ENCODE measurements at places on chromosomes 2 and 18.

- no peak for DNase-seq
Observed at GRCh38 chr2:239201531-239201876, 199.3 kb downstream of the HDAC4 start.

DNA sequence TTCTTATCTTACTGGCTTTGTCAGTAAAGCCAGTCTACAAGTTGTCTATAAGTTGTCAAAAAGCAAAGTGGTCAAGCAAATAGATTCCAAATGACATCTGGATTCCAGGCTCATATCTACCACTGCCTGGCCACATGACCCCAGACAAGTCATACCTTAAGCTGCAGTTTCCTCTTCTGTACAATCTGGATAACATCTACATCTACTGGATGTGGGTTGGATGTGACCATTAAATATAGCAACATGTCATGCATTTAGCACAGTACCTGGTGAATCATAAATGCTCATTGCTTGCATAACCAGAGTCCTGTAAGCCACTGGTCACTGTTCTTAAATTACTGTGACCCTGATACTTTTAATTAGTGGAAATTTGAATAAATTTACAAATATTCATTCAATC lies 16.8 kb downstream of the COBLL1 start:
- DNase-seq: no peak

- DNase-seq: no peak
Observed at GRCh38 chr2:65479524-65479923, 47.1 kb upstream of the SPRED2 start.

- no peak for DNase-seq
Observed at GRCh38 chr2:197927994-197928393, 123.6 kb downstream of the PLCL1 start.

- no peak for DNase-seq
Observed at GRCh38 chr2:218149848-218150440, 16.8 kb downstream of the CXCR1 start.

DNA sequence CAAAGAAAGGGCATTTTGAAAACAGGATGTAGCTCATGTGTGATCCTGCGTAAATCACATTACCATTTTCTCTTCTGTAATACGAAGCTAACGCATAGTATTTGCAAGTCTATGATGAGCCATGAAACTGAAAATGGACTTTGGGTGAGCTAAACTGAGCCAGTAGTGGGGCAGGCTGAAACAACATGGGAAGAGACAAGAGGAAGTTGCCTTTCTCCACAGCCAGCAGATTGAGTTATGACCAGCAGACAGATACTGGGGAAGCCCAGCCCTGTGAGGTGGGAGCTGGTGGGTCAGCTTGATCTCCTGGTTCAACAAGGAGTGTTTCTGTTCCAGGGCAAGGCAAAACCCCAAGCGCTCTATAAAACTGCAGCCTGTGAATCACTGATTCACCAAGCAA lies 11.8 kb downstream of the CYRIA start:
- DNase-seq: no peak

- DNase-seq: no peak
Observed at GRCh38 chr18:59359576-59359952, 499 bp upstream of the LMAN1 start.

Measured in CD4-positive, alpha-beta T cell treated with Interleukin-2 at 100 ng/mL for 4 hours (primary cell).